ENCODE measurements at places on chromosomes 7 and 10.

DNA sequence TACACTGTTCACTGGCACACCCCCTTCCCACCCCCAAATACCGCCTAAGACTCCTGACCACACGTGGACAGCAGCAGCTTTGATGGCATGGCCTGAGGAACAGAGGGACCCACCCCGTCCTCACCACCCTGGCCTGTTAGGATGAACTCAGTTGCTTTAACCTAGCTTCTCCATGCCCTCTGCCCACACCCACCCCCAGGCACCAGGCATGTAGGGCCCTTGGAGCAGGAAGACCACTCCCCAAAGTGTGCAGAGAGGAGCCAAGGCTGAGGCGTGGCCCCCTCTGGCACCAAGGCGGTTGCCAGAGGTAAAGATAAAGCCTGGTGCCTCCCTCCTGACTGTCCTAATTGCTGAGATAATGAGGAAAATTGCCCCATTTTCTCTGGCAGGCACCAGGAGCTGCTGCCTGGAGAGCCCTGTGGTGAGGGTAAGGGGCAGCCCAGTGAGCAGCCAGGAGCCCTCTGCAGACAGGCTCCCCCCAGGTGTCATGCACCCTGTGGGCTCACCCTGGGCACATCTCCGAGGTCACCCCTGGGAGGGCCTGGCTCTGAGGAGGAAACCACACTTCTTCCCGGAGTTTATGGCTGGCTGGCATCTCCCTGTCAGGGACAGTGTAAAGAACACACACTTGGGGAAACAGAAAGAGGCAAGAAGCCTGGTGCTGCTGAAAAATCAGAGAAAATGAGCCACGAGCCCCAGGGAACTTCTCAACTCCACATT is 47.7 kb downstream of the LRRC20 start:
- DNase-seq, result peak; percentile 66

- DNase-seq, result no peak
These were observed 76.7 kb upstream of the SAMD8 start for GRCh38 chr10:75034714-75035258.

DNA sequence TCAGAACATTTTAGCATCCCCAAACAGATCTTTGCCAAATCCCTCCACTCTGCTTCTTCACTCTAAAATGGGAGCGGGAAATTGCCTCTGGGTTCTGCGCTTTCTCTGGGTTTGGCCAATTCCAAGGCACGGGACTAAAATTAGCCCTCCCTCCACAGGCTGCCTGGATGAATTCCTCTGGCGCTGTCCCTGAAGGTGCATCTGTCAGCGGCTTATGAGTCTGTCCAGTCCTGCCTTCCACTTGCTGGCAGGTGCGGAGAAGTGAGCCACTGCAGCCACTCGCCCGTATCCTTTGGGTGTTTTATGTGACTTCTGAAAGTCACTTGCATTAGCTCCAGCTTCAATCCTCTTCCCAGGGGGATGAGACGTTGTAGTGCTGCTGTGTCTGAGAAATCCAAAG is 121.6 kb downstream of the SH2D4B start:
- DNase-seq, result no peak

- peak; percentile 76 for DNase-seq
These were observed 99.8 kb upstream of the AGBL3 start for GRCh38 chr7:134886353-134887057.

- no peak for DNase-seq
These were observed 734.7 kb downstream of the KCNMA1 start for GRCh38 chr10:76902949-76903348.

GRCh38 chr7:156236936-156237599 is 403.5 kb upstream of the RNF32 start:
- no peak for DNase-seq

DNA sequence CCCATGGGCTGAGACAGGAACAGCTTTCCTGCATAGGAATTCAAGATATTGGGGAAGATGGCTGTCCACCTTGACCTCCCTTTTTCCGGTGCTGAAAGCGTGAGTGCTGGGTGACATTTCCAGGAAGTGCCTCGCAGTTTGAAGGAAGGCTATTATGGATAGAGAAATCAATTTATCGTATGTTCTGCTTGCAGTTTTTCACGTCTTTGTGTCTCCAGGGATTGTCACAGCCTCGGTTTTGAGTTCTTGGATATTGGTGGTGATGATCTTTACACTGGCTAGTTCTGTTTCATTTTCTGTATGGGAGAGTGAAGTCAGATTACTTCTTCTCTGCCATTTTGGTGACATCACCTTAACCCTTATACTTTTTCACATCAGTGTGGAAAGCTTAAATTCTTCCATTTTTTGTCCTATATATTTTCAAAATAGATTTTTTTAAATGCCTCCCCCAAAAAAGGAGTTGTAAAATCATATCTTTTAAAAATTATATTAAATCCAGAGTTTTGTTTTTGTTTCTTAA is 102.5 kb upstream of the APBB1IP start:
- no peak for DNase-seq

GRCh38 chr7:38398725-38399321 is 125.4 kb upstream of the TARP start:
- peak; percentile 54 for DNase-seq

DNA sequence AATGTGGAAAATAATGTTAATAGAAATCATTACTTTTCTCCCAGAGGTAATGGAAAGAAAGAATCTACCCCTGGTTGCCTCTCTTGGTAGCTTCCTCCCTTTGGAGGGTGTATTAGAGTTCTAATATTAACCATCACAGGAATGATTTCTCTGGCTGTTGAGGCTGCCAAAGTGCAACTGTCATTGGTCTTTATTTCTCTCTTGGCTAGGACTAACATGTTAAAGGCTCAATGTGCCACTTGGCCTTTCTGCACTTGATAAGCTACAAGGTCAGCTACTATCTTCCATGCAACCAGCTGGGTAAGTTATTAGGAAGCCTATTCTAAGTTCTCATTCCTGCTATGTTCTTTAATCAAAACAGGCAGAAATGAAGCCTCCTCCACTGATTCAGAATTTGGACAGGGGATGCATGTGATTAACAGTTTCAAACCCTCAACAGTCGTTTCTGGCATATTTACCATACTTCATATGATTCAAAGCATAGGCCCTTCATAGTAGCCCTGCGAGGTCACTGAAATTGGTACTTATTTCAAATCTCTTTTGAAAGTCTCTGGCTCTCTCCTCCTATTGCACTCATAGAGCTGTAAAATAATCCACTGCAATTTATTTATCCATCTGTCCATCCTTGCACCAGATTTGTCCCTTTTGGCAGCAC is 645.0 kb downstream of the SORCS1 start:
- DNase-seq, result no peak

DNA sequence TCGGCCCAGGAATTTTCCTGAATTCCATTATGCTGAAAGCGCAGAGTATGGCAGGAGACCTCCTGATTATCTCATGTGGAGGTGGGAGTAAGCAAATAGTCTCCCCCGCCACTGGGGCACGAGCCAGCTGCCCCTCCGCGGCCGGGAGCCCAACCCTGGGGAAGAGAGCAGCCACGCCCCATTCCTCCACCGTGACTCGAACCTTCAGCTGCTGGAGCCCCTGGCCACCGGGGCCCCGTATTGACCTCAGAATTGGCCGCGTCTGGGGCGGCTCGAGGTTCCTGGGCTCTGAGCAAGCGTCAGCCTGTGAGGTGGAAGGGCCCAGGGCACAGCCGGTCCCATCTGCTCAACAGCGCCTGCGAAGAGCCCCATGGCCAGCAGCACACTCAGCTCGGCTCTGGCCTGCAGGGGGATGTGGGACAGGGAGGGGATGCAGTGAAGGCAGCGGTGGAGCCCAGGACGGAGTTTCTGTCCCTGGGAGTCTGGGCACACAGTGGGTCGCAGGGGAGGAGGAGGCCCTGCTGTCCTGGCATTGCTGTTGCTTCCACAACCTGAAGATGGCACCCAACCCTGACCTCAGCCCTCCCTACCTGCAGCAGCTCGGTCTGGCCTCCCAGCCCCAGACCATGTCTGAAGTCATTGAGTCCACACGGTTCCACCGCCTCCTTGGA is 97.8 kb downstream of the CHST15 start:
- peak; percentile 0 for DNase-seq

GRCh38 chr10:10078446-10078845 is 939.2 kb upstream of the CELF2 start:
- no peak for DNase-seq

DNA sequence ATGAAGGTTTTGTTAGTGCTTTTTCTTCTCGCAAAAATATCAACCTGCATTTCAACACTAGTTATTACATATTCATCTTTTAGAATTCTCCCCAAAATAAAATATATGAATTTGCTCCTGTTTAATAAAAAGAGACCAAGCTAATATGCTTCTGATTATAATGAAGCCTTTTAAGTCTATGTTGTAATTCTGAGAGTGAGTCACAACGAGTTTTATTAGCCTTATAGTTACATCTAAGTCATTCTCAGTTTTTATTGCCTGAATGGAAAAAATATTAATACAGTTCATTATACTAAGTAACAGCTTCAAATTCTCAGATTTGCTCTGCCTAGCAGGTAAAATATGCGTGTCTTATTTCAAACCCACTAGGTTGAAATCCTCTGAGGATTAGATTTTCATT is 152.4 kb upstream of the CELF2 start:
- no peak for DNase-seq

GRCh38 chr7:23873306-23873705 is 163.3 kb downstream of the STK31 start:
- DNase-seq, result no peak

DNA sequence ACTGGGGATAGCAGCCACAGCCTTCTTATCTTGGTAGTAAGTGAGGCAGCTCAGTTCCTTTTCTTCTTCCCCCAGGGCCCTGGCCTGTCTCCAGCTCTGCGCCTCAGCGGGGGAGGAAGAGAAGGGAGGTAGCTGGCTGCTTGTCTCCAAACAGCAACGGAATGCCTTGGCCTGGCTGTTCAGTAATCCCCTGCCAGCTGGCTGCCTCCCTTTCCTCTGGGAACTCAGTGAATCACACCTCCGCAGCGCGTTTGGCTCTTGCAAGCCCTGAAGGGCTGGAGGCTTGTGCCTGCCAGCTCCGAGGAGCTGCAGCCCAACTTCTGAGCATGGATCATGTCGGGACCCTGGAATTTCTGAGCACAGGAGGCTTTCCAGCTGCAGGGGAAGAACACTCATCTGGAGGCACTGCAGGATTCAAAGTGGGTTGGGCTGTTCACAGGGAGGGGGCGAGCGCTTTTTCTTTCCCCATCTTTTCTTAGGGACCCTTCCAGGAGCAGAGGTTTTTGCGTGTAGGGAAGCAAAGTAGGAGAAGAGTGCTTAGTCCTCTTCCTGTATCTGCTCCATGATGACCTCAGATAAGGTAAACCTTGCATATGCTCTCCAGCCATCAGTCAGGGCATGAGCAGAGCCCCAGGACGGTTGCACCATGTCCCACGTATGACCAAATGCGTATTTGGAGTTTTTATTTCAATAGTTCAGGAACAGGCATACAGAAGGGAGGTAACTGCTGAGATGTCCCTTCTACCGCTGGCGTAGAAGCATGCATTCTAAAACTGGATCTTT is 253.2 kb upstream of the INHBA start:
- DNase-seq, result no peak

DNA sequence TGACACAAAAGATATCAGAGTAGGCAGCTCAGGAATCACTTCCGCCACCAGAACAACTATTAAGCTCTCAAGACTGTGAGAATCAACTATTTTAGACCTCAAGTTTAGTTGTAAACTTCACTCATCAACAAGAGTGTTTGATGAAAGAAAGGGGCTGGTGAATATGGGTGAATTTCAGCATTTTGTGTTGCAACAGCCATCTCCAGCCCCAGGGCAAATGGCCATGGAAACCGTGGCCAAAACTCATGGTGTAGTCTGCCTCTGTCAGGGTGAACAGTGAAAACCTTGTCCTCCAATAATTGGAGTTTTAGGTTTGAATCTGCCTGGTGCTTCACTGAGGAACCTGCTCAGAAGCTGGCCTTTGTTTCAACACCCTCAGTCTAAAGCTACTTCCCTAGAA is 60.0 kb downstream of the POLR1F start:
- no peak for DNase-seq

DNA sequence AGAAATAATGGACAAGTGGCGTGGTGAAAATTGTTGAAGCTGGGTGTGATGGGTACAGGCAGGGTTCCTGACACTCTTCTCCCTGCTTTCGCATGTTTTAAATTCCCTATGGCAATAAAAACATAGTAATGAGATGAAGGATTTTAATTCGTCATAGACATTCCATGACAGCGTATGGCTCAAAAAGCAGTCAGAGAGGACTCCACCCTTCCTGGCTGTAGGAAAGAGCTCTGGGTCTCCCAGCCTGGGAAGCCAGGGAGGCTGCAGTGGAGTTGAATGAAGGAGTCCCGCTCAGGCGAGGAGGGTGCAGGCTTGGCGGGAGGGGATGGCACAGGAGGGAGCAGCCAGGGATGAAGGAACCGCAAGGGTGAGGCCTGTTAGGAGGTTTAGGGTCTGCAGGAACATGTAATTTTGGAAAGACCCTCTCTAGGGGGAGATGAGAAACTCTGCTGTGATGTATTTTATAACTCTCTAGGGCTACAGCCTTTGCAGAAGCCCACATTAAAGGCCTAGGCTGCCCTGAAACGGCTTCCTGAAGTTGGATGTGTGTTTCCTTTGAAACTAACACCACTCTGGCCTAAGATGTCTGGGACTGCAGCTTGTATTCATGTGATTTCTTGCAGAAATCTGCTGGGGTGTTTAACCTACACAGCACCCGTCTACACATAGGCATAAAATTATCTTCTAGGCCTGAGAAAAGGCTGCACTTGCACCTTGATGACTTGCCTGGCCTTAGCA is 7.6 kb upstream of the LARP4B start:
- DNase-seq, result no peak

- DNase-seq, result no peak
These were observed 568.5 kb downstream of the PTPRN2 start for GRCh38 chr7:158018971-158019645.

DNA sequence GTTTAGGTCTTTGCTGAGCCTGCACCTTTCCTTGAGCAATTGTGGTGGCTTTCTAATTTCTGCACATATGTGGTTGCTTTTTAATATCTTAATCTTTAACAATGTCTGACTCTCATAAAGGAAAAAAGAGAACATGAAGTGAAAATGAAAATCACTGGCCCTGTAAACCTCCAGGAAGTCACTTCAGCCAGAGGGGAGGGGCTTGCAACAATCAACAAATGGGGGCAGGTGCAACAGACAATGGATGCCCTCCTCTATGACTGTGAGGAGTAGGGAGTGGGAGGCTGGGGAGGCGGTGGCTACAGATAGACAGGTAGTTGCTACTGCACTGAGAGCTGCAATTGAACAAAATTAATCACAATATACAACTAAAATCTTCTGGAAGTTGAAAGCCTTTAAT is 1377.4 kb downstream of the XPNPEP1 start:
- no peak for DNase-seq

GRCh38 chr7:44386139-44386913 is 60.9 kb upstream of the CAMK2B start:
- DNase-seq, result no peak

DNA sequence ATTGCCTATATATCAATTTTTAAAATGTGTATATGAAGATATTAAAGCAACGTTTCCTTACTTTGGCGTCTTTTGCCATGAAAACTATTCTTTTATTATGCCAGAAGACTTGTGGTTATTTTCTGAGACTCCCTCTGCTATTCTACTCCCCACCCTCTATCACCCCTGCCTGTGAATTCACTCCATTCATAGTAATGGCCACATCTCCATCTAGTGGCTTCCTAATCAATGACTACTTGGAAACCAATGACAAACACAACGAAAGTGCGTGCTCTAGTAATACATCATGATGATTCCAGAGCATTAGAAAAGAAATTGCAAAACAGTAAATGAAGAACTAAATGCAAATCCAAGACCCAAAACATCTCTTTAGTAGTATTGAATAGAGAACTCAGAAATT is 186.7 kb upstream of the HGF start:
- DNase-seq, result no peak

Measured in NCI-H2081 (cell line).